Motor neuron (in vitro differentiated cells): ENCODE measurements at places on chromosomes 1 and 21. TPM values are rescaled to one million over a fixed set of nuclear protein-coding genes. Genes with fewer than 3 reads are reported as not detected.

Gene ACOT11
- 1.2 and 3.3 TPM in 2 replicates for total RNA-seq

Gene WRAP73
- 16.8 and 18.2 TPM in 2 replicates for total RNA-seq

Gene PTGER3
- total RNA-seq, result 9.4 and 9.6 TPM in 2 replicates

Gene RGS16
- 27.3 and 27.6 TPM in 2 replicates for total RNA-seq

Gene MSH4
- 0.31 and 0.58 TPM in 2 replicates for total RNA-seq

Gene TNFRSF14
- total RNA-seq, result 12.2 and 14.1 TPM in 2 replicates

Gene CACNA1S
- total RNA-seq, result 0.04 TPM in 1 of 2 replicates, not detected in the other

Gene TMPRSS15
- total RNA-seq, result 0.67 and 1.00 TPM in 2 replicates

Gene RGS1
- total RNA-seq, result 0.63 and 1.6 TPM in 2 replicates

Gene LBR
- 109 and 112 TPM in 2 replicates for total RNA-seq

Gene PADI4
- not detected in 2 replicates for total RNA-seq

Gene PDC
- 0.29 and 0.50 TPM in 2 replicates for total RNA-seq

Gene RAB7B
- total RNA-seq, result 1.00 and 1.7 TPM in 2 replicates

Gene PRELP
- total RNA-seq, result 0.23 and 0.36 TPM in 2 replicates

Gene RNF207
- 6.1 and 8.5 TPM in 2 replicates for total RNA-seq

Gene F13B
- not detected in 2 replicates for total RNA-seq

GRCh38 chr21:34595457-34595856, 19.5 kb downstream of the RCAN1 start:
- peak; percentile 43 for ATAC-seq

- peak; percentile 58 for ATAC-seq
Observed at GRCh38 chr1:40784141-40784770, 669 bp downstream of the KCNQ4 start.

DNA sequence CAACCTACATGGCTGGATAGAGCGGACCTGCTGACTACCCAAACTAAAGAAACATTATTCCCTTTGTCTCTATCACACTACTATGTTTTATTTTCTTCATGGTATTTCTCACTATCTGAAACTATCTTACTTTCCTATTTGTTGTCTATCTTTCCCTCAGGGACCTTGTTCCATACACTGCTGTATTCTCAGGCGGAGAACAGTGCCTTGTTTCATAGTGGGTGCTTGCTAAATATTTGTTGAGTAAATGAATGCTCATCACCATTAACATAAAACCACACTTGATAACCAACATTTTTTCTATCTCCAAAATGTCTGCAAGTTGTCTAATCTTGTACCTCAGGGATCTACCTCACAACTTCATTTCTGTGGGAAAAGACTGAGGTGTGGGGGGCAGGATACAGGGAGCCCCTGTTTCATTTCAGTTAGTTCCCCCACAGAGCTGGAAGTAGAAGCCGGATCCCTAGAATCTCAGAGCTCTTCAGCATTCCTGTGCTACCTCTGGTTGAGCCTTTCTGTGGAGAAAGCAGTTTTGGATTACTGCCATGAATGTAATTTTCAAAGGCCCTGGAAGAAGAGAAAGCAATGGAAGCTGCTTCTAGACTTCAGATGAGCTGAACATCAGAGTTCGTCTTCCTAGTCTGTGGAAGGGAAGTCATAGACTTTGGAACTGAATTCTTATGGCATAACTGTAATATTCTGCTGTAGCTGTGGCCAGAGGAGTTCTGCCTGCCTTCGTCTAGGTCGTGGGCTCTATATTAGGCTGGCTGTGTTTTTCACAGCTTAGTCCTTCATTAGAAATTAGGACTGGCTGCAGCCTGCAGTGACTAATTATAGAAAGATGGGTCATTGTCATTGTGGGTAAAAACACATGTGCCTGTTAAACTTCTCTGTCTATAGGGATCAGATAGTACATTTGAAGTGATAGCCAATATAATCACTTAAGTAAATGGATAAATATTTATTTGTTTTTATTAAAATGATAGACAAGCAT, 293.2 kb upstream of the SGIP1 start:
- no peak for ATAC-seq

DNA sequence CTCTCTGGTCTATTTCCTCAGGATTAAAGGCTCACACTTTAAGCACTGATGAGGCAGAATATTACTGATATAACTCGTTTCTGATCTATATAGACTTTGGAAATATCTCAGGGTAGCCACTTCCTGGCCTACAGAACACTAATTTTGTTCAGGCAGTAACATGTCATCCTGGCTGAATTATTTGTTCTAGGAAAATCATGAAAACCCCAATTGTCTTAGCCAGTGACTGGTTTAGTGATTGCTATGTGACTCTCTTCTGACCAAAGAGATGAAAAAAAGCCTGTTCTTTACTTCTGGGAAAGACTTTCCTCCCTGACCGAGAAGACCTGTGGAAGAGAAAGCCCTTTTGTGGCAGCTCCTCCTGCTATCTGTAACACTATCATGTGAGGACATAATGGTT, 453.7 kb downstream of the SETD4 start:
- ATAC-seq, result no peak

GRCh38 chr1:218274511-218274910, 10.6 kb upstream of the RRP15 start:
- no peak for ATAC-seq

GRCh38 chr1:104807590-104807989, 1057.9 kb downstream of the AMY1C start:
- no peak for ATAC-seq

- no peak for ATAC-seq
Observed at GRCh38 chr1:87399264-87399663, 70.6 kb downstream of the LMO4 start.

- ATAC-seq, result no peak
Observed at GRCh38 chr1:153777648-153778047, 2.4 kb downstream of the SLC27A3 start.

DNA sequence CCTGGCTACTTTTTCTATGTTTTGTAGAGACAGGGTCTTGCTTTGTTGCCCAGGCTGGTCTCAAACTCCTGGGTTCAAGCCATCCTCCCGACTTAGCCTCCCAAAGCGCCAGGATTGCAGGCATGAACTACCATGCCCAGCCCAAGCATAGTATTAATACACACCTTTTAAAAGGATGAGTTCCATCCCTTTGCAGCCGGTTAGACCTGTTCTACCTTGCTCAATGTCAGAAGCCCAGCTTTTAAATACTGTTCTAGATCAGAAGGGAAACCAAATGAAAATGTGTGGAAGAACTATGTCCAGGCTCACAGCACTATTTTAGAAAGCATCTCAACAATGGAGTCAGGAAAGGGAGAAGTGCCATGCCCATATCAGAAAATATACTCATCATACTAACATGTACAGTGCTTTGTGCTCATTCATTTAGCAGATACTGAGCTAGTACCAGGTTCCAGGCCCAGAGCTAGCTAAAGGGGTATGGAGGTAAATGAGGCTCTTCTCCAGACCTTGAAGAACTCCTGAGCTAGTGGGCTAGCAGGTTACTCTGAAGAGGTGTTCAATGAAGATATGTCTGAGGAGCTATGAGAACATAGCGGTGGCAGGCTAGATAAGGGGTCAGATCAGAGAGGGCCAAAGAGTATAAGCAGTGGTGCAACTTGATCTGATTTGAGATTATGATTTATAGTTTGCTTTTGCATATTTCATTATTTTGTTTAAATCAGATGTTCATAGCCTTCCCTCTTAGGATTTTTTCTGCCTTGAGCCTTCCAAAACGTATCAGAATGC, 78.2 kb downstream of the RNF220 start:
- ATAC-seq, result no peak

DNA sequence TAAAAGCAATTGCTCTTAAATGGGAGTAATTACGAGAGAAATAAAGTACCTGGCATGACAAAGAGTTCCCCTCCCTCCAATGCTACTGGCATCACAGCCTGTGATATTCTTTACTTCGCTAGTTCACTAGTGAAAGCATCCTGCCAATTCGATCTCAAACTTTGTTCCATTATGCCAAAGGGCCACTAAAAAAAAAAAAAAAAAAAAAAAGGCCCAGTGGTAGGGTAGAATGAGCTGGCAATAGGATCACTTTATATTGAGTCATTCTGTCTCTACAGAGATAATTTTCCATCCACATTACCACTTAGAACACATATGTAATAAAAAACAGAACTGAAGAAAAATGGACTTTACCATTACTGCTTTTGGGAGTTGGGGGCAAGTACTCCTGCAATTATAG, 11.2 kb downstream of the PUM1 start:
- ATAC-seq, result no peak

- ATAC-seq, result no peak
Observed at GRCh38 chr1:85607921-85608265, 27.3 kb downstream of the CCN1 start.

DNA sequence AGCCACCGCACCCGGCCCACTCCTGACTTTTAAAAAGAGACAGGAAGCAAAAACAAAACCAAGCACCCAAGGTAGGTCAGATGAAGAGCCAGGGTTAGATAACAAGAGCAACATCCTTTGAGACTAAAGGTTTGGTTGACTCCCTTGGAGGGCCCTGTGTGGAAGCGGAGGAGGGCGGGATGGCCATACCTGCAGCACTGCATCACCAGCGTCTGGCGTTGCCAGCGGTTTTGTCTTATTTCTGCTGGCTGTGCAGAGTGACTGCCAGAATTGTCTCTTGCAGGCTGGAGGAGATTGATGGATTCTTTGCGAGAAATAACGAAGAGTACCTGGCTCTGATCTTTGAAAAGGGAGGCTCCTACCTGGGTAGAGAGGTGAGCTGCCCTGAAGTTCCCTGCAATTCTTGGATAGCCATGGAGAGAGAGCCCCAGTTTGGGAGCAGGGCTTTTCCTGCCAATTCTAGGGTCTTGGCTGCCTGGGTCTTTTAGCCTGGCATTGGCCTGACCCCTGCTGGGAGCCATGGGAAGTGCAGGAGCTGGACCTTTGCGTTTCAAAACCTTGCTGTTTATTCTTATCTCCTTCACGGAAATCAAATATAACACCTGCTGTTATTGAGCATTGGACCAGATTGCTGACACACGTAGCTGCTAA, 24.0 kb downstream of the QSOX1 start:
- peak; percentile 74 for ATAC-seq

DNA sequence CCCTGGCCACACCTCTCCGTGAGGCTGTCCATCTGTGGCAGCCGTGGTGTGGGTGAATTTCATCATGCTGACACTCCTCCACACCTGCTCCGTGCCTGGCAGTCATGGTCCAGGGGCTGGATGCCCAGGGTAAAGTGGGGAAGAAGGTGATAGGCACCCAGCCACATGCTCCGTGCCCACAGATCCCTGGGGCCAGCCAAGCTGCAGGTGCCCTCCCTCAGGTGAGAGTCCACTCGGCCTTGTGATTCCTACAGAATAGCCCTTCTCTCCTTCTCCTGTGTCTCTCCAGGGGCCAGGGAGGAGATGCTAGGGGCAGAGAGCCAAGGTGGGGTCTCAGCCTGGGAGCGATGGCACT, 16.8 kb upstream of the POFUT2 start:
- ATAC-seq, result no peak

DNA sequence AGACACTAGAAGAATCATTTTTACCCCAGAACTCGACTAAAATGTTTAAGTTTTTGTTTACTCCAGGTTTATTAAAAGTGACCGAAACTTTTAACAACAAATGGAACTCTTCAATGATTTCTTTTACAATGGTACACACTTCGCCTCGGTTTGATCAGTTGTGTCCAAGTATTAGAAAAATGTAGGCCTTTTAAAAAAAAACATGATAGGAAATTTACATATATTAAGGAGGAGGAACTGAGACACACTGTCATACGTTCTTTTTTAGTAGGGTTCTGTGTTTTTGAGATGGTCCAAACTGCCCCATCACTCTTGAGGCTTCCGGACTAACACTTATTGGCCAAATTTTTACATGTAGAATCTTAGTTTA, 1.3 kb downstream of the PRDM2 start:
- no peak for ATAC-seq

- peak; percentile 27 for ATAC-seq
Observed at GRCh38 chr1:18955441-18956192, 859 bp downstream of the IFFO2 start.

DNA sequence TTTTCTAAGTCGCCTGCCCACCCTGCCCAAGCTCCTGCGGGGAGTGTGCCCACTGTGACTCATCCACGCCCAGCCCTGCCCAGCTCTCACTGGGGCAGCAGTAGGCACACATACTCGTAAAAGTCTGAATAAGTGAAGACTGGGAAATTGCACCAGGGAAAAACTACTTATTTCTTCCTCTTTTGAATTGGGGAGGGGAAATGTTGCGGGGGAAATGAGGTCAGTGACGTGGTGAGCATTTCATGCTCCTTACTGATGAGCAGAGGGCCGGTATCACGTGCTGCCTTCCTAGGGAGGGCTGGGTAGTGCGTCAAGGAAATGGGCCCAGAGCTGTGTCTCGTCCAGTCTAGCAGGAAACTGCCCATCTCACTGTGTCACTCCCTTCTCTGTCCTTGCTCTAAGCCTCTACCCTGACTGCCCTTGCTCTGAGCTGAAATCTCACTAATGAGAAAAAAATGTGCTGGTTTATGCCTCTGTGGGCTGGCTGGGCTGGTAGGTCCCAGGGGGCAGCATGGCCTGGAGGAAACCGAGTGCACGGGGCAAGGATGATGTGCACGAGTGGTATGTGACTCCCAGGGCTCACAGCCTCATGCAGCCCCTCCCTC, 13.5 kb upstream of the TNFRSF1B start:
- no peak for ATAC-seq

DNA sequence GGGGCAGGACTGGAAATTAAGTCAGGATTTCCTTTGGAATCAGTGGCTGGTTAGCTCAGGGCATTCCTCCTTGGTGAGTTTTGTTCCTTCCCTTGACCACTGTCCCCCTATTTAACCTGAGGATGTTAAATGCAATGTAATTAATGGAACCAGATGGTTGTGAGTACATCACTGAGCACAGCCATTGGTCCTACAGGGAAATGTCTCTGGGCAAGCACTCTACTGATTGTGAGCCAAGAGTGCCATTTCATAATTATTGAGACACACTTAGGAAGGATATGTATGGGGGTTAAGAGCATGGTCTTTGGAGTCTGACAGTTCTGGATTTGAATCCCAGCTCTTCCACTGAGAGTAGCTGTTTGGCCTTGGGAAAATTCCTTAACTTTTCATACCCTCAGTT, 74.4 kb downstream of the SPAG17 start:
- ATAC-seq, result no peak

DNA sequence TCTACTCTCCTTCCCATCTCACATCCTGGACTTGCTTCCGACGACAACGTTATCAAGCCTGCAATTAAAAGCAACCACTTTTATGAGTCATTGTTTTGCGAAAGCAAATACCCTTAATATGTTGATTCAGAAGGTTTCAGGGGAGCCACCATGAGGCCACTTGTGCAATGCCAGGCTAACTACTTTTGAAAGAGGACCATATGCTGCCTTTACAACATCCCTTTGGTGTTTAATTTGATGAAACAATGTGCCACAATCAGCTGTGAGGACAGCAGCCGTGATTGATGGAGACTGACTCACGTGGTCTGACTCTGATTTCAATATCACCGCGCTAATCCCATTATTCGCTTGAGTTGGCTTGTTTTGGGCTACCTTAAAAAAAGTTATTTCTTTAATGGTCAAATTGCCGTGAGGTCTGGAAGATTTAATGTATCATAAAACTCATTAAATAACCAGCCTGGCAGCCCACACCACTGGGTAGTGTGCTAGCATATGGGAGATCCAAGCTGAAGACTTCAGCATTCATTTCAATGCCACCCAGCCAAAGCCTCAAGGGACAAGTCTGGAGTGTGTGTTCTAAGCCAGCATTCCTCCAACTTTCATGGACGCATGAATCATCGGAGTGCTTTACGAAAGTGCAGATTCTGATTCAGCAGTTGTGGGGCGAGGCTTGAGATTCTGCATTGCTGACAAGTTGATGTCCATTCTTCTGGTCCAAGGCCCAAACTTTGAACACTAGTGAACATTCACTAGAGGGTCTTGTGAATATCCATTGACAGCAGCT, 73.3 kb upstream of the PAXBP1 start:
- peak; percentile 71 for ATAC-seq

GRCh38 chr1:248885646-248886045, 20.4 kb upstream of the PGBD2 start:
- ATAC-seq, result no peak

- ATAC-seq, result peak; percentile 51
Observed at GRCh38 chr1:206734499-206735142, 36.0 kb upstream of the IL19 start.

- no peak for ATAC-seq
Observed at GRCh38 chr1:66285618-66286270, 248.2 kb upstream of the SGIP1 start.
